T follicular helper cell (primary cell): ENCODE measurements at places on chromosomes 5 and 9.
A peak's percentile ranks its signal among the peaks of the same experiment; 100 is the strongest.

DNA sequence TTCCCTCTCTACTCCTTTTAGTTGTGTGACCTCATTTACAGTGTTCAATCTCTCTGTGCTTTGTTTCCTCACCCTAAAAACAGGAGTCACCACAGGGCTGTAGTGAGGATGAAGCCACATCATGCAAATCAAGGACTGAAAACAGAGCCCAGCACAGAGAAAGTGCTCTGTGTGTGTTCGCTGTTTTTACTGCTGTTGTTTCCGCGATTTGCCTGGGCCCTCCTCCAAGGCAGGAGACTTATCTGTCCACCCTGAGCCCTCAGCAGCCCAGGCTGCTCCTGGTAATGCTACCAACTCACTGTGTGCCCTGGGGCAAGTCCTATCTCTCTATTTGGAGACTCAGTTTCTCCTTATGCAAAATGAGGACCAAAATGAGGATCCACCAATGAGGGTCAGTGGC is 87.2 kb upstream of the NEURL1B start:
- no peak for DNase-seq

GRCh38 chr9:2023532-2023931 is 8.4 kb downstream of the SMARCA2 start:
- DNase-seq: no peak

DNA sequence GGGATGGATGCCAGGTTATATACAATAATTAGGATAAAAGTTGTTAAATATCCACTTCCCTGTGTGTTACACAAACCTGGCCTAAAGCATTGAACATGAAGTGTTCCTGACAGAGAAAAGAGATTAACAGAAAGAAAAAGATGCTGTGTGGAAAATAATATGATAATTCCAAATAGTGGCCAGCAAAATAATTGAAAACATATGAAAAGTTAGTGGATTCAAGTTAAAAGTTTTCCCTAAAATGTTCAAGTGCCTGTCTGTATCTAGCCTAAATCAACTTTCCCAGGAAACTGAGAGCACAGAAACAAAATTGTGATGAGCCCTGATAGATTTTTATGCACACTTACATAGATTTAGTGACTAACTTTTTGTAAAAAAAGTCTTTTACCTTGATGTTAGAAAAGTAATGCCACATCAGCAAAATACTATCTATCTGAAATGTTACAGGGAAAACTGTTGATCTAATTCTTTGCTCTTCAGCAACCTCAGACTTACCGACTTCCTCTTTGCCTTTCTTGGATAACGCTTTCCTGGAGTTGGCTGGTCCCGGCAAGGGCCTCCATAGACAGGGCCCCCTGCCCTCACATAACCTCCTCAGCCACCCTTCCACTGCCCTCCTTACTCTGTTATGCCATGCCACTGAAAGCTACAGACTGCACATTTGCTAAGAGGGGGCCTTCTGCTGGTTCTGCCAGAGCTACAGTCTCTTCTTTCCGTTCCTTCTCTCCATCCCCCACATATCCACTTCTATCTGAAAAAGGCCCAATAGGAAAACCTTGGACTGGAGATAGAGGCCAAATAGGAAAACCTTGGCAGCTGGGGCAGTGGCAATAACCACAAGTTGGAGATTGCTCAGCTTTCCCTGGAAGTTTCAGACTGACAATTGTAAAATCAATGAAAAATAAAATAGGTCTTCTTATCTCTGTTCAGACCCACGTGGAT is 44.4 kb downstream of the ZNF474 start:
- no peak for DNase-seq

- DNase-seq: no peak
These were observed 22.8 kb upstream of the ELL2 start for GRCh38 chr5:95984287-95984938.

- DNase-seq: no peak
These were observed 133.6 kb upstream of the GLRA1 start for GRCh38 chr5:152058267-152058666.

GRCh38 chr5:108798513-108799265 is 51.0 kb downstream of the FER start:
- DNase-seq: no peak

- DNase-seq: peak; percentile 18
These were observed 185.9 kb downstream of the MSX2 start for GRCh38 chr5:174910245-174910737.

- no peak for DNase-seq
These were observed 24.6 kb downstream of the PIK3R1 start for GRCh38 chr5:68240202-68240601.

- DNase-seq: no peak
These were observed 156.4 kb downstream of the EFNA5 start for GRCh38 chr5:107514305-107514704.

DNA sequence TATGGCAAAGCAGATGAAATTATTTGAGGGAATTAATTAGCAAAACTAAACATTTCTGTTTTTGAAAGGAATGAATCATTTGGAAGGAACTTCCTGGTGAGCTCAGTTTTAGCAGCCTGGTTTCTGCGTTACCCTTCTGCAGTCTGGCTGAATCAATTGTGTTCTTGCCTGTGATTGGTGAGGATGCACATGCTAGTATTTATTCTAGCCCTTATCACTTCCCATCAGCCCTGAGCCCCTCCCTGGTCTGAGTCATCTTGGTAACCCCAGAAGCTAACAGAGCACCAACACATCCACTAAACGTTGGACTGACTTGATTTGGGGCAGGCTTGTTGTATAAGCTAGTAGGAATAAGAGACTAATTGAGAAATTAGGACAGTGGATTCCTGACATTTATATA is 6.6 kb downstream of the TJP2 start:
- no peak for DNase-seq

DNA sequence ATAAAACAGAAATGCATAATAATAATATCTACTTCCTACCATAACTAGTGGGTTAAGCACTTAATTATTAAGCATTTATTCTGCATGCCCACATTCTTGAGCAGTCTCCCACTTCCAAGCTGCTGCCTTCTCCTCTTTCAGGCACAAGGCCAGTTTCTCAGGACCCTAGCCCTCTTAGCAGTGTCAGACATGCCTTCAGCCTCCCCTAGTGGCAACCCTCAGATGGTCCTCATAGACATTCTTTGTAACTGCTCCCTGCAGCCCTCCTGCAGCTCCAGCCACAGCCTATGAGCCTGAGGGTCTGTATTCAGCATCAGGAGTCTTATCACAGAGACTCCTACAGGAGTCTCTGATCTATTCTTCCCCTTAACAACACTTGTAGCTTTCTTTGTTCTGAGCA is 3.9 kb downstream of the IL9 start:
- no peak for DNase-seq

DNA sequence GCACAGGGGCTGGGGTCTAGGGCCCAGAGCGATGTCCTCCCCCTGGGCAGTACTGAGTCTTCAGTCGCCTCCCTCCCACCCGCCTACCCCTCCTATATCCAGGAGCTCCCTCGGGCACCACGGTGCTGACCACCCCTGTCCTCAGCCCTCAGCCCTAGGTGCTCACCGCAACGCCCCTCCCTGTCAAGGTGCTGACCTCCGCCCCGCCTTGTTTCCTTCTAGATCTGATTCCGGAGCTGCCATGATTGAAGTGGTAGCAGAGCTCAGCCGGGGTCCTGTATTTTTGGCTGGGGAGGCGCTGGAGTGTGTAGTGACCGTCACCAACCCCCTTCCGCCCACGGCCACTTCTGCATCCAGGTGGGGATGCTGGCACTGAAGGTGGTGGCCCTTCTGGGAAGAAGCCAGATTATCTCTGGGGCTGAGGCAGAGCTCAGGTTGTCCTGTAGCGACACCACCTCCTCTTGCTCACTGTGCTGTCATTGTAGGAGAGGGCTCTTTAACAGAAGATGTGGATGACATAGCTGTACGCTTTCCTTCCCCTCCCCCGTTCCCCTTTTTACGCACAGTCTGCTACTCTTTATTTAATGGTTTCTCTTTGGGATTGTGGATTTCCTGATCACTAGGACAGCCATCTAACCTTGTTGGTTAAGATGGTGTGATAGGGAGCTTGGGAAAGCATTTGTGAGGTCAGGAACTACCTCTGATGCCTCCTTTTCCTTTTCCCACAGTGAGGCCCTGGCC is 598 bp downstream of the RGP1 start:
- DNase-seq: no peak

DNA sequence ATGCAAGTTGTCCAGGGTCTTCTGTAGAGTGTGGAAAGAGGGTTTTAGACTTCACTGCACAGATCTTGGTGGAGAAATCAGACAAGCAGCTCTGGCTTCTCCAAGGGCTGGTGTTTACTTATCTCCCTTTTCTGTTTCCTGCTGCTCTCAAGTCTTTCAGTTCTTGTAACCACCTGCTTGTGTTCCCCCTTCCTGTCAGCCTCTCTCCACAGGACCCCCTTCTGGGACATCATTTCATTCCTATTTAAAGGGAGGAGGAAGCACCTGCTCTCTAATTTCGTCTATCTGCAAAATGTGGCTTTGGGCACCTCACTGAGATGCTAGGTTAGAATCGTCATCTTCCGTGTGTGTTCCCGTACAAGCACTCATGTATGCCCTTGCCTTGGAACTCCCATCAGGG is 636.2 kb downstream of the MTRR start:
- DNase-seq: no peak

DNA sequence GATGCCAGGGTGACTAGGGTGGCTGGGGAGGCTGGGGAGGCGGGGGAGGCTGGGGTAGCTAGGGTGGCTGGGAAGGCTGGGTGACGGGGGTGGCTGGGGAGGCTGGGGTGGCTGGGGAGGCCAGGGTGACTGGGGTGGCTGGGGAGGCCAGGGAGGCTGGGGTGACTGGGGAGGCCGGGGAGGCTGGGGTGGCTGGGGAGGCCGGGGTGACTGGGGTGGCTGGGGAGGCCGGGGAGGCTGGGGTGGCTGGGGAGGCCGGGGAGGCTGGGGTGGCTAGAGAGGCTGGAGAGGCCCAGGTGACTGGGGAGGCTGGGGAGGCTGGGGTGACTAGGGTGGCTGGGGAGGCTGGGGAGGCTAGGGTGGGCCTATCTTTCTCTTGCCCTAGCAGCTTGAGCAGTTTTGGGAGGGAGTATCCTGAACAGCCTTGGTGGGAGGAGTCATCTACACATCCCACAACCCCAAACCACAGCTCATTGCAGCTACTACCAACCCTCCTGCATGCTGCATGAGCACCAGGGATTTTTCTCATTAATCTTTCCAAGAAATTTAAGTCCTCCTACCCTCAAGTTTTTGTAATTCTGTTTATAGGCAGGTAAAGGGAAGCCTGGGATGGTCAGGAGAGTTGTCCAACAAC is 203.2 kb upstream of the IRX1 start:
- no peak for DNase-seq

DNA sequence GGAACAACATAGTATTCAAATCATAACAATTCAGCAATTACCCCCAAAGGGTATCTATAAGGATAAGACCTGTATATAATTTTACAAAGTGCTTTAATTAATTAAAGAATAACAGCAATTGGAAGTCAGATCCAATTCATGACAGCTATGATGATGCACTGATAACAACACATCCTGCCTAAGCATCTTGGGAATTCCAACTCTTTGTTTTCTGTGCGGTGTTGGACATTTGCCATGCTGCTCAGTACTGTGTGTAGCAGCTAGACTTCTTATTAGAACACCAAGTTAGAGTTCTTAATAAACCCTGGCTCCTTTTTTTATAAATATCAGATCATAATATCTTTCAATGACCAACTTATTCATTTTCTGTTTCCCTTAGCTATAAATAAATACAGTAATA is 209.0 kb downstream of the SEC61B start:
- no peak for DNase-seq

DNA sequence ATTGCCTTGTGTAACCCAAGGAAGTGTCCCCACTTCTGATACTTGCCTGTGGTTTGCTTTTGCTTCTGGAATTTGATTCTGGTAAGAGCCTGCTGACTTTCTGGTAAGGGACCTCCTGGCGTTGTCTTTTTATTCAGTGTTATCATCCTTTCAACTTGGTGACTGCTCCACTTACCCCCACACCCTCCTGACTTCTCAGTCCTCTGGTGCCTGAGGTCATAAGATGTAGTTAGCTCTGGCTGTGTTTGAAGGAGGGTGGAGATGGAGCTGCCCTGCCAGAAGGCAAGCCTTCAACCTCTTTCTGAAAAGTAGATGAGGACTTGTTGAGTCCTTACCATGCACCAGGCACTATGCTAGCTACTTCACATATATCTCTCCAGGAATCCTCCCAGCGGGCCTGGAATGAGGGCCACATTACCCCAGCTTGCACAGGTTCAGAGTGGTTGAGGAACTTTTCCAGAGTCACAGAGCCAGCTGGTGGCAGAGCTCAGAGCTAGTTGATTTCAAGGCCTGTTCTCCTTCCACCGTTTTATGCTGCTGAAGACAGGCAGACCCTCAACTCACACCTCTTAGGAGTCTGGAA is 45.2 kb upstream of the PITX1 start:
- DNase-seq: no peak

GRCh38 chr5:111135946-111136345 is 43.8 kb downstream of the WDR36 start:
- DNase-seq: no peak

DNA sequence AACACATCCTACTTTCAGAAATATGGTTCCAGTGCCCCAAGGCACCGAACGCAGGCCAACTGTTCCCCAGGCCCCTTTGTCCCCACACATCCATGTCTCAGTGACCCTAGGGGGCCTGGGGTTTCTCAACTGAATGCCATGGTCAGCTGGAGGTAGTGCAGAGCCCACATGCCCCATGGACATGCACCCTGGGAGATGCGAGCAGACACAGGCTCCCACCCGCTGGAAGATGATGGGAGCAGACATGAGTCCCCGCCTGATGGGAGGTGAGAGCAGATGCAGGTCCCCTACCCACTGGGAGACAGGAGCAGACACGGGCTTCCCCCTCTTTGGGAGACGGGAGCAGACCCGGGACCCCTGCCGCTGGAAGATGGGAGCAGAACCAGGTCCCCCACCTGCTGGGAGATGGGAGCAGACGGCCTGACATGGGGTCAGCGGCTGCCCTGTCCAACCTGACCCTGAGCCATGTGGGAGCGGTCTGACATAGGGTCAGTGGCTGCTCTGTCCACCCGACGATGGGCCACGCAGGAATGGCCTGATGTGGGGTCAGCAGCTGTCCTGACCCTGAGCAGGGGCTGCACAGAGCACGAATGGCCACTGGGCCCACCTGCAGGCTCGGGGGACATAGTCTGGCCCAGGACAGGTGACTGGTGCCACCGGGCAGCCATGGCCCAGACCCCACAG is 18.4 kb downstream of the ZDHHC11B start:
- no peak for DNase-seq

- DNase-seq: no peak
These were observed 18.8 kb downstream of the C5orf52 start for GRCh38 chr5:157689942-157690689.

DNA sequence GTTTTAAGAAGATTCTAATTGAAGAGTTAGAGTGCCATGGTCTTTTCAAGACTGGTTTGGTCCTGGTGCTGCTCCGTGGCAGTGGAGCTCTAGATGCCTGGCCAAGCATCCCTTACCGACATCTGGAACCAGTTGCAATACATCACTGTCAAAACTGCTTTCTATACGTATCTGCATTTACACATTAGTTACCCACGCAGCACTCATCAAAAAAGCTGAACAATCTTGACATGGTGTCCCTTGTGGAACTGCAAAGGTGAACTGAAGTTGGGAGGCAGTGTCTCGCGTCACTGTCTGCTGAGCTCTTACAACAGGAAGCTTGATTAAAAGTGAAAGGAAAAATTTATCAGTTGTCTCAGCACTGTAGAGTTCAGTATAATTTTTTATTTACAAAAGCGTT is 82.6 kb downstream of the PBX3 start:
- DNase-seq: peak; percentile 48

GRCh38 chr9:97975376-97975775 is 7.8 kb upstream of the ANP32B start:
- no peak for DNase-seq
